CD4-positive, alpha-beta T cell treated with Interleukin-21 for 1 hour (primary cell): ENCODE measurements at places on chromosomes 13 and 19.

DNA sequence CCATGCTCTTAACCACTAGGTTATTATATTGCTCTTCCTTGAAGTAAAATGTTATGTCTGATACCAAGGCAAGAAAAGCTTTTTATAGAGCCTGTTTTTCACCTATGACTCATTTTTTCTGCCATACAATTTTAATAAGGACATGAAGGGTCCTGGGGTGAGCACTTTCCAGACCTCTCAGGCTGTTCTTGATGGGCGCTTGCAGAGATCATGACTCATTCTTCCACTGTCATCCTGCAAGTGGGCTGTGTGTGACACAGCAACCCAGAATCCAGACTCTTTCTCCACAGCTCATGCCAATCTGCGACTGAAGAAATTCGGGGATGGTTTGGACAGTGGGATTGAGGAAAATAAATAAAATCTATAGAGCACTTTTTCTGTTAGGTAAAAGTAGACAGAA lies 506.7 kb upstream of the NBEA start:
- no peak for DNase-seq

GRCh38 chr13:98581381-98581780 lies 4.5 kb upstream of the STK24 start:
- no peak for DNase-seq

DNA sequence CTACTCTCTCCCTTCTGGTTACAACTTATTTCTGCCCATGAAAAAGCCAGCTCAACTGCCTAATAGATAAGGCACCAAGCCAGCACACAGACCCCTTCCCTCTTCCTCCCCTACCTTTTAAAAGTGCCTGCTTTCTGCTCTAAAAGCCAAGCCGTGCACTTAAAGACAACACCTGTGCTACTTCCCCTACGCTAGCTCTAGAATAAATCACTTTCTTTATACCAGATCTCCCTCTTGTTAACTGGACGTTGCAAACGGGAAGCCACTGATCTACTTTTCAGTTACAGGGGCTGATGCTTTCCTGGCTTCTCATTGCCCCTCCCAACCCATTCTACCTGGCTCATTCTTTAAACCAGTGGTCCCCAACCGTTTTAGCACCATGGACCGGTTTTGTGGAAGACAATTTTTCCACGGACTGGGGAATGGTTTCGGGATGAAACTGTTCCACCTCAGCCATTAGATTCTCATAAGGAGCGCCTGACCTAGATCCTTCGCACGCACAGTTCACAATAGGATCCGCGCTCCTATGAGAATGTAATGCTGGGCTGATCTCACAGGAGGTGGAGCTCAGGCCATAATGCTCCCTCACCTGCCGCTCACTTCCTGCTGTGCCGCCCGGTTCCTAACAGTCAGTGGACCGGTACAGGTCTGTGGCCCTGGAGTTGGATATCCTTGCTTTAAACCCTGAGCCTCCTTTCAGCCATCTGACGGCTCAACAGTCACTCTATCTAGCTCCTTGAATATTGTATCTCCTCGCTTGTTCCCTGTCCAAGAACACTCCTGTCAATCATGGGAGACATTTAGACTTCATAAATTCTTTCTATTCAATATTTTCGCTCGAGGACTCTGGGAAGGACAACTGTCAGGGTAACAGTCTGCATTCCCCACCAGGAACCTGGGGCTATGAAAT lies 841 bp upstream of the ZNF223 start:
- peak; percentile 13 for DNase-seq

GRCh38 chr19:13001502-13002165 lies 6.4 kb downstream of the NFIX start:
- no peak for DNase-seq
